ENCODE measurements at places on chromosomes 6 and 20.
A peak's percentile ranks its signal among the peaks of the same experiment; 100 is the strongest.

DNA sequence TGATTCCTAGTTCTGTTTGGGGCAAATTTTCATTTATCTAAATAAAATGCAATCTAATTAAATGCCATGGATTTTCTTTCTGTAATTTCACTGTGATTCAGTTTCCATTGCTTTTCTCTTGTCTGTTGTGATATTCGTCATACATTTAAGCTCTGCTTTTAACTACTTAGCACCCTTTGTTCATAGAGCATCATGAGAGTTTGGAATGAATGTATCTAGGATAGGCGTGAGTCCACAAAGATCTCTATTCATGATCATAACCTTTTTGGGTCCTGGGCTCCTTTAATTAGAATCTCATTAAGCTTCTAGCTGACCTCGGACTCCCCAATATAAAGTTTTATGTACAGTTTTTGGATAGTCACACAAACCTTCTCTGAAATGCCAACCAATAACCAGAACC lies 32.9 kb downstream of the ZBTB2 start:
- no peak for DNase-seq

GRCh38 chr6:6772751-6773150 lies 184.2 kb downstream of the LY86 start:
- no peak for DNase-seq

DNA sequence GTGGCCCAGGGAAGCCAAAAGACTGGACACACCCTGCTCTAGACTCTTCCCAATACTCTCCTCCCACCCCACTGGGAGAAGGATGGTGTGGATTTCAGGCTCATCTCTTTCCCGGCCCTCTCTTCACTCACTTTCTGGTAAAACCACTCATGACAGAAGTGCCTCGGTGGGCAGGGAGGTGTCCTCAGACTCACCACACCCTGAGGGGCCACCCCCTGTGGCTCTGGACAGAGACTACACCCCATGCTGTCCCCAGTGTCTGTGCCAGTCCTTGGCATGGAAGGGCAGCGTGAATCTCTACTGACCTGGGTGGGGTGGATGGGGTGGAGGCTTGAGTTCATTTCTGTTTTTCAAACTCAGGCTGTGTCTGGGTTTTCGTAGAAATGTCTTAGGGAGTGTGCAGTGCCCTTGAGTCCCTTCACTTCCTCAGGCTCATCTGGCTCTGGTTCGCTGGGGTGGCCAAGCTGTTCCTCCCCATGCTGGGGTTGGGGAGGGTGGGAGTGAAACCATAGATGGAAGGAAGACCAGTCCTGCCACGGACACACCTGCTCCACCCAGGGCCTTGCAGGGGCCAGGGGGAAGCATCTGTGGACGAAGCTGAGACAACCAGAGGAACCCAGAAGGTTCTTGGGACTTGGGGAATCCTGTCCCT lies 59.1 kb downstream of the EZR start:
- no peak for DNase-seq

DNA sequence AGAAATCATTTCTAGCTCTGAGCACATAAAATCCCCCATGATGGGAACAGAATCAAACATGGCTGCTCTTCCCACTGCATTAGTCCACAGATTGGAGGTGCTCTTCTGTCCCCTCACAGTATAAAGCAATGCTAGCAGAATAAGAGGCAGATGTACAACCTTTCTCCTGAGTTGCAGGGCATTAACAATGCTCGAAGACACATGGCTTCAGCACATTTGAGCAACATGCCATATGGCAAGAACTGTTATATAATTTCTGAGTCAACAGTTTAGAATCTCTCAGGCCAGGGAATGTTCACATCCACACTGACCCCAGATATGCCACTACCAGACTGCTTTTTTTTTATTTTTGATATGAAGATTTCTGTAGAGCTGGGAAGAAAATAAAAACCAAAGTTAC lies 119.6 kb downstream of the KIF13A start:
- no peak for DNase-seq

DNA sequence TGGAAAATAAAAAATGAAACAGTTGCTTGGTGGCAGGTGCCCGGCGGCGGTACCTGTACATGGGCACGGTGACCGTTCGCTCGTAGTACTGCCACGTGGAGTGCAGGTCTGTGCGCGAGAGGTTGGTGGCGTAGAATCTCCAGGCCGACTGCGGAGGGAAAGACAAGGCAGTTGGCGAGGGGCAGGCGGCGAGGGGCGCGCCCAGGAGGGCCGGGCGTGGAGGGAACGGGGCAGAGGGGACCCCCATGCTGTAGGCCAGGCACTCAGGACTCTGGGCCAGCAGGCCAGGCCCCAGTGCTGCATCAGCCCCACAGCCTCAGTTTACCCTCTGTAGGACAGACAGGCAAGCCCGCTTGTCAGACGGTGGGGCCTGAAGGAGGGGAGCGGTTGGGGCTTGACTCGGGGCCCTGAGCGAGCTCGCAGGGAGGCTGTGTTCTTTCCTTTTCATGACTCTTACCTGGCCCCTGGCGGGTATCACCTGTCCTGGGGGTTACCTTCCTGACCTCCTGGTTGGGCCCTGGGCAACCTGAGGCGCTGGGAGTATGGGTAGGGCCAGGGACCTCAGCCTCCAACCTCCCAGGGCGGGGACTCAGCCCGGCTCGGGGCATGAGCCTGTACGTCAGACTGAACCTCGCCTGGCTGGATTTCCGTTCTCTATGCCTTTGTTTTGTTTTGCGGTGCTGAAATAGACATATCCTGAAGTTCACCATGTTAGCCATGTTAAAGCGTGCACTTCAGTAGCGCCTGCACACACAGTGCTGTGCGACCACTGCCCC lies 38.5 kb downstream of the KCNQ2 start:
- DNase-seq = no peak

DNA sequence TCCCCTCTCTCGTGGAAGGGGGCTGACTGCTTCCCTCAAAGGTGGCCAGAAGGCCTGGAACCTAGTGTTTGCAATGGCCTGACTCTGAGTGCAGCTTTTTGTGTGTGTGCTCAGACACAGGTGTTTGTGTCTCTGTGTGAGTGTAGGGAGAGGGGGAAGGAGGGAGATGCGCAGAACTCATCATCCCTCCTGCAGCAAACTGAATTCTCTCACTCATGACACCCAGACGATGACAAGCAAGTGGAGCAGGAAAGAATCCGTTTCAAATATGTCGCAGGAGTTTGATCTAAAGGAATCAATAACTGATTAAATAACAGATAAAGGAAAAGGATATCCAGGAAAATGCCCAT lies 101.4 kb downstream of the TNFAIP3 start:
- no peak for DNase-seq

GRCh38 chr20:62032609-62033368 lies 32.9 kb downstream of the TAF4 start:
- DNase-seq = no peak

DNA sequence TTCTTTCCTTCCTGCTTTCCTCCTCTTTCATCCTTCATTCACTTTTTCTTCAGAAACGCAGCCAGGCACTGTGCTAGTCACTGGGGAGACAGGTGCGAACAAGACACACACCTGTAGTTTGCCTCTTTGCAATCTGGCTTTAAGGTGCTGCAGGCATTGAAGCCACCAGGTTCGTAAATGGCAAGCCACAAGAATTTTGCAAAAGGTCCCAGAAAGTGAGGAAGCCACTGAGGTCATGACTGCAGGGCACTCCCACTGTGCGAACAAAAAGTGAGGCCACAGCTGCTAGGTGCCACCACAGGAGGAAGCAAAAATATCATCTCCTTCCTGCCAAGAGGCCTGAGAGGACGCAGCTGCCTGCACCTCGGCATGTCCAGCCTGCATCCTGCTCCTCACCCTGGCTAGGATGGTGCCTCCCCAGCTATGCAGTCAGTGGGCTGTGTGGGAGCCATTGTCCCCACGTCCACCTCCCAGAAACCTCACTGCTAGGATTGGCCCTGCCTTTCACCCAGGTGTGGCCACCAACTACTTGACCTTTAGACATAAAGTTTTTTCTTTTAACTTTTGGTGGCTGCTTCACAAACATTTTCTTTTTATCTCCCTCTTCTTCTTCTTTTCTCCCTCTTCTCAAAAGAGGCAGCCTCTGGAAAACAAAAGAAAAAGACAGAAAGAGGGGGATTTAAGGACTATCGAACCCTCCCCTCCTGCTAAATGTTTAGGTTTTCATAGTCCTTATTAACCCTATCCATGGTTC lies 230.8 kb downstream of the BCAS1 start:
- DNase-seq = peak; percentile 51

GRCh38 chr20:16145919-16146318 lies 427.3 kb downstream of the KIF16B start:
- no peak for DNase-seq

DNA sequence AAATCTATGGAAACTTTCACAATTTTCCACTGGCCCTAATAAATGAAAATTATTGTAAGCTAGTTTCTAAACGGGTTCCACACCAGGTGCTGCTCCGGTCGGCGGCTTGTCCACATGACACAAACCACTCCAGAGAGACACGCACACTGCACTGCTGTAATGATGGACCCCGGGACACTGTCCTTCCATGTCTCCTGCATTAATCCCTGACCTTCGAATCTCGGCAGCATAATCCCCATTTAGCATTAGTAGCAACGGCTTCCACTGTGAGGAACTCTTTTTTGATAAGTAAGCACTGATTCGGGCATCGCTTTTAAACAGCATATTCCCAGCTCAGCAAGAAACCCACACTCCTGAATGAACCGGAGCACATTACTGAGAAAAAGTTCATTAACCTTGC lies 43.5 kb downstream of the INSM1 start:
- DNase-seq = no peak

- no peak for DNase-seq
Measured at GRCh38 chr20:37704955-37705354, 11.1 kb downstream of the CTNNBL1 start.

- no peak for DNase-seq
Measured at GRCh38 chr20:19944772-19945459, 72.2 kb upstream of the NAA20 start.

- no peak for DNase-seq
Measured at GRCh38 chr6:3297006-3297405, 38.3 kb downstream of the PSMG4 start.

DNA sequence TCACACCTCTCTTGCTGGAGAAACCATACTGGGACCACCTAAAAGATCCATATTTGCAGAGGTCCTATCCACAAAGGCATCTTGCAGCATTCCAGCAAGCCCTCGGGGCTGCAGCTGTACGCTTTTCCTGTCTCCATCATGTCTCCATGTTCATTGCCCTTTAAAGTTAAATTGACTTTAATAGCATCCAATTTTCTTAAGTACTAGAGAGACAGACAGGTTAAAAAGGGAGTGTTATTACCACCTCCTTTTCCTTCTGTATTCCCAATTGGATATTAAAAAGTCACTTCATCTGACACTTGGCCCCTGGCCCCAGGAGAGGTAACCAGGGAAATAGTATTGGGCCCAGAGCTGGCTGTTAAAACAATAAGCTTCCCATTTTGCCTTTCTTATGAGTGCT lies 178.6 kb downstream of the UNC5CL start:
- no peak for DNase-seq

GRCh38 chr6:72955666-72956065 lies 269.6 kb downstream of the KHDC1L start:
- DNase-seq = no peak

DNA sequence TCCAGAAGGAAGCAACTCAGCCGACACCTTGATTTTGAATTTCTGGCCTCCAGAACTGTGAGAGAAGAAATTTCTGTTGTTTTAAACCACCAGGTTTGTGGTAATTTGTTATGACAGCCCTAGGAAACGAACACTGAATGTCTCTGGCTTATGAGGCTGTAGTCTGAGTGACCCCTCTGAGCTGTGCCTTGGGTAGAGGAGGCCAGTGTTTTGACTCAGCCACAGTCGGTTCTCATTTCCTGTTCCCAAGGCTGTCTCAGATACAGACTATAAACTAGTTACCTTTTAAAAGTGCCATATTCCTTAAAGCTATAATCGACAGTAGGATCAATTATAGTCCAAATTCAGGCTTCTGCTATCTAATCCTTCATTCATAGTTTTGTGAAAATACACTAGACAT lies 391.2 kb upstream of the MAP3K7 start:
- no peak for DNase-seq

- DNase-seq = no peak
Measured at GRCh38 chr6:141463237-141463977, 669.3 kb upstream of the GJE1 start.

DNA sequence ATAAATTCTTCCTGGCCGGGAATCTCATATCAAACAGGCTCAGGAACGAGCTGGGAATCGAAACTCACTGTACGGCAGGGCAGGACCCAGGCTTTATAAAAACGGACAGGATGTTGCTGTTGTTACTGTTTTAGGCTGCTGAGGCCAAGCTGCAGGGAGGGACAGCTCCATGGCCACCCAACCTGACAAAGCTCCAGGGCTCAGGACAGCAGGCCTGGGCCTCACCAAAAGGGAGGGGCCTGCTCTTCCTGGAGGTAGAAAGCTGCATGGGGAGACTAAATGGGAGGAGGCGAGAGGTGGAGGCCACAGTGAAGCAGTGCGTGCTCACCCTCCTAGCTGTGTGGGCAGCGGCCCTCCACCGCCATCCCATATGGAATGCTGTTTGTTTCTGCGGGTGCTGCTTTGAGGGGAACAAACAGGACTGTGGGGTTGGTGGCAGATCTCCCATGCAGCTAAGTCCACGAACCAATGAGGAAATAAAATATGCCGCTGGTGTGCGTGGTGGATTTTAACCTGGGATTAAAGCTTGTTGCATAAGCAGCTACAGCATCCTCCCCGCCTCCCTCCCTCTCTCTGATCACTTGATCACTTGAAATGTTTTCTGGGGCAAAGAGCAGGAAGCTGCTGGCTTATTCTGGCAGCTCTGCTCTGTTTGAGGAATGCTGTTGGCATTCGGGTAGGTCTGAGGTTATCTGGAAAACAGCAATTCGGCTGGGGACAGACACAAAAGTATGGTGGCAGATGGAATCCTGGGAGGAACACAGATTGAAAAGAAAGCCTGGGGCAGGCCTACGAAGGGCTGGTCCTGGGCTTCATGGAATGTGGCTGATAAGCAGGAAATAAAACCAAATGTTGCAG lies 2.4 kb upstream of the ZMYND8 start:
- peak; percentile 83 for DNase-seq

GRCh38 chr20:59827138-59828056 lies 106.0 kb downstream of the SYCP2 start:
- DNase-seq = no peak

- DNase-seq = no peak
Measured at GRCh38 chr6:13453771-13454251, 33.6 kb downstream of the GFOD1 start.

DNA sequence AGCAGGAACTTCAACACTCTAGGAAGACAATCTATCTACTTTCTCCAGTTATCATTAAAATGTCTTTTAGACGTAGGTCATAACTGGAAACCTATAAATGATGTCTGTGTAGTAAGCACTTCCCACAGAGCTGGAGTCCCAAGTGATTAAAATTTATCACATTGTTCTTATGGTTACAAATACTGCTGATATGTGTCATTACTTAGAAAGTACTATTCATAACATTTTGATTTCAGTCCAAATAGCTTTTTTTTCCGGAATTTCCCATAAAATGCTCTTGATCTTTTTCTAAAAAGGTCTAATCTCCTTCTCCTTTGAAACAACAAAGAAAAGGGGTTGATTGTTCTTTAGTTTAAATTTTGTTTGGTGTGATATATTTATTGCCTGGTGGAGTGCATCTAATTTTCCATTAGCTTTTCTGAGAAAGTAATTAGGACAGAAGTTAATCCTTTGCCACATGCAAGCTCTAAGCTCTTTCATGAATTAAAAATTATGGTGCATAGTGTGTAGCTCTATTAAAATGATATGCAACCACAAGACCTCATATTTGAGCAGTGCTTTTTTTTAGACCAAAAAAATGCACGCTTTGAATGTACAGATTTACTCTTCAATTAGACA lies 132.7 kb upstream of the TCF21 start:
- DNase-seq = no peak

- no peak for DNase-seq
Measured at GRCh38 chr20:4020256-4020655, 4.9 kb upstream of the RNF24 start.

All from femur (tissue), 1 donor.